ENCODE measurements at places on chromosomes 3 and 15.

- no peak for DNase-seq
Measured at GRCh38 chr3:66398228-66399025, 102.4 kb downstream of the LRIG1 start.

- no peak for DNase-seq
Measured at GRCh38 chr15:29533647-29534046, 264.0 kb upstream of the NSMCE3 start.

DNA sequence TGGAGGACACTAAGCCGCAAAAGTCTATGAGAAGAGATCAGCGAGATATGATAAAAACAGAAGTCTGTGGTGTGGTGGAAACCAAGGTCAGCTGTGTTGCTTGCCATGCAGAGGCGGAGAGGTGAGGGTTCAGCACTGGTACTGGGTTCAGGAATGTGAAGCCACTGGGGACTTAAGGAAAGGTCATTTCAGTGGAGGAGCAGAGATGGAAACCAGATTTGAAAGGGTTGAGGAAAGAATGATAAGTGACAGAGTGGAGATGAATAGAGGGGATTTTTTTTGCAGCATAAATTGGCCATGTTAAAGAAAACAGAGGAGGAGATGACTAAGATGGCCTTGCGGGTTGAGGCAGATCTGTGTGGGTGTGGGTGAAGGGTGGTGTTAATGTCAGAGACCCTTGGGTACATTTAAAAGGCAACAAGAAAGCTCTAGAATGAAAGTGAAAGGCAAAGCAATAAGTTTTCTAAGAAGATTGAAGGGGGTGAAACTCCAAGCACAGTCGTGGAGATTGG, 265.5 kb downstream of the ADAMTSL3 start:
- DNase-seq = peak; percentile 54

DNA sequence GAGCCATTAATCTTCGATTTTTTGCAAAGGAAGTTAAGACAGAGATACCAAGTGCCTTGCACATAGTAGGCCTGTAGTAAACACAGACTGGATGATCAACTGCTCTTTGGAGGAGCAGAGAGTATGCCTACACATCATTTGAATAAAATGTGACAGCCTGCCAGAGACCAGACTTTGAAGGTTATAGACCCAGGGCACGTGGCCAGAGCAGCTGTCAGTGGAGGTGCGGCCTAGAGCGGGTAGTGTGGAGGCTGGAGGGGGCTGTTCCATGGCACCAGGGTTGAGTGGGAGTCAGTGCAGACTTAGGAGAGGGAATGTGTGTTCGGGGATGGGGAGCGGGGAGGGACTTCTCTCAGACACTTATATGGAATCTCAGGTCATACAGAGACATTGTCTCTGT, 80.8 kb downstream of the SMAD3 start:
- DNase-seq = peak; percentile 33

- DNase-seq = no peak
Measured at GRCh38 chr3:24220859-24221657, 273.6 kb downstream of the THRB start.

- no peak for DNase-seq
Measured at GRCh38 chr3:157099326-157100095, 60.4 kb downstream of the CCNL1 start.

DNA sequence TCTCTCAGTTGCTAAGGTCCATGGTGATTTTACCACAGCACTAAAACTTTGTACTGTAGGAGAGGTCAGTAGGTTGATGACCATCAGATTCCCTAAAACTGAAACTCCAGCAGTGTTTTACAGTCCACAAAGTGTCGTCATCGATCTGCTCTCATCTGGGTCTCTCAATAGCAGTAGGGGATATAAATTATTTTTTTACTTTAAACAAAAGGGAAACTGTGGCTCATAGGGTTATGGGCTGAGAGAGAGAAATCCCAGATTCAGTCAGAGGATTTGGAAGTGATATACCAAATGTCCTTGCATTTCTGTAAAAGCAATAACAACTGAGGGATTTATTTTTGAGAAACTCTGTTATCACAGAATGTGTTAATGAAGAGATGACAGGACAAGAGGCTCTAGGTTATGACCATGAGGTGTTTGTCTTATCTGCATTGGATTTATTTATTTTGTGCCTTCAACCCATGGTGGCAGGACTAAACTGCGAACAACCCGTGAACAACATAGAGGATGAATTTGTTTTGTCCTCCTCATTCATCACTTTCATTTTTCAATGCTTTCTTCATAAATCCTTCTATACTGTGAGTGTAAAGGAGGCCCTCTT, 869.7 kb downstream of the OTOL1 start:
- no peak for DNase-seq

DNA sequence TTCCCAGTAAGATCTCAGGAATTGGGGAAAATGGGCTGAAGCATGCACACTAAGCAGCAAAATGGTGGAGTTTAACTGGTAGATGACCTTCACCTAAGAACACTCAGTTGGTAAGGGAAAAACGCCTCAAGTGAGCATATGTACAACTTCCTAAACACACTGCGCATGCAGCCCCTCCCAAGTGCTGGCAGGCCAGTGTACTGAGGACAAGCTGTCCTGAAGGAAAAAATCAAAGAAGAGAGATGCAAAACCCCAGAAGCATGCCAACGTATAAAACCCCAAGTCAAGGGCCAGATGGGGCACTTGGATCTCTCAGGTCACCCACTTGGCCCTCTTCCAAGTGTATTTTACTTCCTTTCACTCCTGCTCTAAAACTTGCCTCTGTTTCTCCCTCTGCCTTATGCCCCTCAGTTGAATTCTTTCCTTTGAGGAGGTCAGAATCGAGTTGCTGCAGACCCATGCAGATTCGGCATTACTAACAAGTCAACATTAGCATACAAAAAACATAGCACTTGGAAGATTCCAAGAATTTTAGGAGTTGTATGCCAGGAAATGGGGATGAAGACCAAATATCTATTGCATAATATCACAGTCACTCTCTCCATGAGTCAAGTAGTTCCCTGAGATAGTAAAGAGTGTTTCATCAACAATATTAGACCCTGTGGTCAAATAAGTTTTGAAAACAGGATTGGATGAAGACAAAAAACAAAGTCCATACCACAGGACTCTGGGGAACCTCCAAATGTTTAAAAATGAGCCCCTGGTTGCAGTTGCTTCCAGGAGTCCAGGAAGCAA, 10.8 kb upstream of the FYCO1 start:
- no peak for DNase-seq

- no peak for DNase-seq
Measured at GRCh38 chr3:39752751-39753150, 56.7 kb upstream of the MYRIP start.

DNA sequence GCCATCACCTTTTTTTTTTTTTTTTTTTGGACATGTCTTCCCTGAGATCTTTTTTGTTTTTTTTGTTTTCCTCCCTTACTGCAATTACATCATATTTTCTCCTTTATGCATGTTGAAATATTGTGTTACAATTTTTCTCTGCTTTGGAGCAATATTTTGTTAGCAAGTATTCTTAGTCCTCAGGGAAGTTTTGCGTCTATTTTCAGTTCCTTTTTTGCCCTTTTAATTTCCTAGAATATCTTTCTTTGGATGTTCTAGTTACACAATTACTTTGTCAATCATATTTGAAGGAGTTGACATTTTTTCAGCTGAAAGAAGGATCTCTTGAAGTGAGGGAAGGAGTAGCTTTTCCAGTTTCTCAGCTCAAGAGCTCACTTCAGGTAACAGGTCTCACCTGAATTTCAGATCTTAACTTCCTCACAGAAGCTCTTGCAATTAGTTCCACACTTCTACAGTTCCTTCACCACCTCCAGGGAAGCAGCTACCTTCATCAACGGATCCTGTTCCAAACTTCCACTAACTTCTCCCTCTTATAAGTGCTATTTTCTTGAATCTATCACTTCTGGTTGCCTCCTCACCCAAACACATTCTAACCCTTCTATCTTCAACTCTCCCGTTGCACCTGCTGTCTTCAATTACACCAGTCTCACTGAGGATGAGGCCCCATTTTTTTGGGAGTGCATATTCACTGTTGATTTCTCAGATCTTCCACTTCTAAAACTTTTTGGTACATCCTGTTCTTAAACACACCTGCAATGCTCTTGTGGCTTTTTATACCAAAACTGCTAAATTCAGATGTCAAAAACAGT, 57.8 kb upstream of the CPOX start:
- DNase-seq = no peak

GRCh38 chr3:151859233-151859673, 14.2 kb upstream of the SUCNR1 start:
- DNase-seq = no peak

- no peak for DNase-seq
Measured at GRCh38 chr3:65348398-65348995, 660.7 kb upstream of the ADAMTS9 start.

DNA sequence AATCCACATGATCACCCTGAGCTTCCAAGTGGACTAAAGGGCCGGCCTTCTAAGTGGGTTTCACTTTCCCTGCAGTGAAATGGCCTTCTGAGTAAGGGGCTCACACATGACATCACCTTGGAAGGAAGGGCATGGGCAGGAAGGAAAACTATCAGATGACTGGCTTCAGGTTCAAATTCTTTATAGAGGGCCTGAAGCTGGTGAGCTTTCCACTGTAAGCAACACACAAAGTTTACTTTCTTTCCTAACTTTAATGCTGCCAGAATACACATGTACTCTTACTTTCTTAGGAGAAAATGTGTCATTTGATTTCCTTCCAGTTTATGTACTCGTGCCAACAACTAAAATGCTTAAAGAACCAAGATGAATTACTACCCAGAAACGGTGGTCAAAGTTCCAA, 475.6 kb downstream of the FOXP1 start:
- no peak for DNase-seq

GRCh38 chr3:197804511-197804910, 13.5 kb downstream of the LRCH3 start:
- no peak for DNase-seq

DNA sequence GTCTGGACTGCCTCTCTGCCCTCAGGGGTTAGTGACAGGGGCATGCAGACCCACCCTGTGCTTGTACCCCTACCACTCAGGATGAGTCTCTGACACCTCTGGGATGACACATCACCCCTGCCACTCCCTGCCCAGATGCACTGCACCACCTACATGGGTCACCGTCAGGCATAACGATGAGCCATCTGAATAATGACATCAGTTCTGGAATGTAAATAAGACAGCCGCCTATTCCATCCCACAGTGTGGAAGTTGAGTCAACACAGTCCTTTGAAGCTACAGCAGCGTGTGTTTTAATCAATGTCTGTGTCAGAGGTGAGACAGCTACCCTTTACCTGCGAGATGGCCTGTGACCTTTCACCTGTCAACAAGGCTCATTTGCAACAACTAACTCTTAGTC, 268.7 kb upstream of the ARRDC4 start:
- DNase-seq = no peak

DNA sequence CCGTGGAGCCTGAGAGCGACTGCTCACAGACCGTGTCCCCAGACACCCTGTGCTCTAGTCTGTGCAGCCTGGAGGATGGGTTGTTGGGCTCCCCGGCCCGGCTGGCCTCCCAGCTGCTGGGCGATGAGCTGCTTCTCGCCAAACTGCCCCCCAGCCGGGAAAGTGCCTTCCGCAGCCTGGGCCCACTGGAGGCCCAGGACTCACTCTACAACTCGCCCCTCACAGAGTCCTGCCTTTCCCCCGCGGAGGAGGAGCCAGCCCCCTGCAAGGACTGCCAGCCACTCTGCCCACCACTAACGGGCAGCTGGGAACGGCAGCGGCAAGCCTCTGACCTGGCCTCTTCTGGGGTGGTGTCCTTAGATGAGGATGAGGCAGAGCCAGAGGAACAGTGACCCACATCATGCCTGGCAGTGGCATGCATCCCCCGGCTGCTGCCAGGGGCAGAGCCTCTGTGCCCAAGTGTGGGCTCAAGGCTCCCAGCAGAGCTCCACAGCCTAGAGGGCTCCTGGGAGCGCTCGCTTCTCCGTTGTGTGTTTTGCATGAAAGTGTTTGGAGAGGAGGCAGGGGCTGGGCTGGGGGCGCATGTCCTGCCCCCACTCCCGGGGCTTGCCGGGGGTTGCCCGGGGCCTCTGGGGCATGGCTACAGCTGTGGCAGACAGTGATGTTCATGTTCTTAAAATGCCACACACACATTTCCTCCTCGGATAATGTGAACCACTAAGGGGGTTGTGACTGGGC, 7.3 kb downstream of the FAM131A start:
- no peak for DNase-seq

- DNase-seq = no peak
Measured at GRCh38 chr3:172089250-172089649, 49.9 kb downstream of the FNDC3B start.

- peak; percentile 19 for DNase-seq
Measured at GRCh38 chr3:53551324-53551723, 56.9 kb downstream of the CACNA1D start.

GRCh38 chr3:20154928-20155327, 31.1 kb downstream of the SGO1 start:
- DNase-seq = no peak

- no peak for DNase-seq
Measured at GRCh38 chr3:27239951-27240350, 129.2 kb downstream of the NEK10 start.

GRCh38 chr3:52087731-52088130, 31.4 kb upstream of the DUSP7 start:
- no peak for DNase-seq

GRCh38 chr3:18378218-18378617, 46.9 kb downstream of the SATB1 start:
- no peak for DNase-seq

DNA sequence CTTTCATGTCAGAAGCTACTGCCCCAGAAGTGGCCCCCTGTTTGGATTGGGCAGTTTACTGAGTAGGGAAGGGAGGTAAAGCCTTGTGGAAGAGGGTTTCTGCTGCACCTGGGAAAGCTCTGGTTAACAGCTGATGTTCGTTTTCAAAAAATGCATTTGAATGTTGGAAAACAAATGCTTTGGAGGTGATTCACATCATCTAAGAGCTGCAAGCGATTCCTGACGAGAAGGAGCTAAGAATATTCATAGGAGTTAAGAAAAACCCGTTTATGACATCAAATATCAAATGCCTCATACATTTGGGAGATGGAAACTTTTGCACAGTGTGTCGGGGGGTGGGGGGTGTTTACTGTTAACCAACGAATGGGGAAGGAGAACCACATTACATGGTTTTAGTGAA, 183.8 kb upstream of the NR2F2 start:
- no peak for DNase-seq

- no peak for DNase-seq
Measured at GRCh38 chr3:154758109-154758868, 321.8 kb upstream of the MME start.

- DNase-seq = no peak
Measured at GRCh38 chr3:157166561-157166960, 6.6 kb upstream of the CCNL1 start.

- no peak for DNase-seq
Measured at GRCh38 chr3:150970665-150971324, 1.7 kb downstream of the CLRN1 start.

GRCh38 chr3:42731476-42732195, 29.0 kb upstream of the HHATL start:
- DNase-seq = no peak

All from activated CD4-positive, alpha-beta T cell treated with anti-CD3 and anti-CD28 coated beads for 36 hours (primary cell).